ENCODE measurements at places on chromosomes 6 and 20. TPM values are rescaled to one million over a fixed set of nuclear protein-coding genes. Genes with fewer than 3 reads are reported as not detected.

GRCh38 chr6:55825402-55826051 is 49.9 kb downstream of the BMP5 start:
- DNase-seq, result peak; percentile 17

GRCh38 chr6:161338015-161338414 is 64.2 kb upstream of the AGPAT4 start:
- no peak for DNase-seq

- no peak for DNase-seq
These were observed 96.8 kb downstream of the ARMC2 start for GRCh38 chr6:108944707-108945680.

- DNase-seq, result no peak
These were observed 134.2 kb downstream of the MRPL14 start for GRCh38 chr6:43992783-43993644.

DNA sequence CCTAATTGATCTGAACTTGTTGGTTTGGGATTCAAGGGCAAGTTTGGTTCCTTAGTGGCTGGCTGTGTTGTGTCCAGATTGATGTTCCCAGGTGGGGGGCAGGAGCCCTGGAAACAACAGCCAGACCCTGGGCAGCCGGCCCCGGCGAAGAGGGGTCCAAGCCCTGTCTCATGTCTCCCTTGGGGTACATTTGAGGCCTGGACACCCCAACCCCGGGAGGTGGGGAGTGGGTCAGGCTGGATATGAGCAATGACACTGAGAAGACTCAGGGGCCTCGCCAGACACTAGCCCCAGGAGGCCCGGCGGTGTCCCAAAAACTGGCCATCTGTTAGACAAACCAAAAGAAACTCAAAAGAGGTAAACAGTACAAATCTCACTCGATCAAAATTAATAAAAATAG is 79.6 kb downstream of the YTHDF1 start:
- DNase-seq, result no peak

- DNase-seq, result peak; percentile 86
These were observed 26.7 kb downstream of the SERPINB9 start for GRCh38 chr6:2876210-2877056.

- DNase-seq, result no peak
These were observed 57.9 kb downstream of the ISM1 start for GRCh38 chr20:13278812-13279570.

DNA sequence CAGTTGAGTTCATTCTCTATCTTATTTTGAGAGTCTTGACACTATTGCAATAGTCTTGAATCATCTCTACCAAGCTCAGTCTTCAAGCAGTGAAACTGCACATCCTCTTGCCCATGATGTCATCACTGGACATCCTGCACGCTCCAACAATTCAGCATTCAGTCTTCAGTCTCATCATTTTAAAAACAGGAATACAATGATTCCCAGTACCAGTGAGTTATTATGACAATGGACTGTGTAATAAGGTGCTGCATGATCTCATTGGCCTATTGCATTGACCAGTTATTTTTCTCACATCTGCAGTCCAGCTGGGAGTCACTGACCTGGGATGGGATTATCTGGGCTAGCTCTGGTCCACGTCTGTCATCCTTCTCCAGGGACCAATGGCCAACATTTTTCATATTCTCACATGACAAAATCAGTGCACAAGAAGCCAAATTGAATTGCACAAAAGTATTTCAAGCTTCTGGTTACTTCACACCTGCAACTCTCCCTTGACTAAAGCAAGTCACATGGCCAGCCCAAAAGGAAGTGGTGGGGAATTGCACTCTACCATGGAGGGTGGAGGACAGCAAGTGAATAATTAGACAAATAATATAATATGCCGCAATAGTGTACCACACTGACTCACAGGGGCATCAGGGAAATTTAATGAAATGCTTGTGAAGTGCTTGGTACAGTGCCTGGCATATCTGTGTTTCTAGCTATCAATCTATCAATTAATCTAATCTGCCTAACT is 6.4 kb upstream of the CST2 start:
- DNase-seq, result no peak

- DNase-seq, result no peak
These were observed 70.8 kb upstream of the HEY2 start for GRCh38 chr6:125678601-125679000.

DNA sequence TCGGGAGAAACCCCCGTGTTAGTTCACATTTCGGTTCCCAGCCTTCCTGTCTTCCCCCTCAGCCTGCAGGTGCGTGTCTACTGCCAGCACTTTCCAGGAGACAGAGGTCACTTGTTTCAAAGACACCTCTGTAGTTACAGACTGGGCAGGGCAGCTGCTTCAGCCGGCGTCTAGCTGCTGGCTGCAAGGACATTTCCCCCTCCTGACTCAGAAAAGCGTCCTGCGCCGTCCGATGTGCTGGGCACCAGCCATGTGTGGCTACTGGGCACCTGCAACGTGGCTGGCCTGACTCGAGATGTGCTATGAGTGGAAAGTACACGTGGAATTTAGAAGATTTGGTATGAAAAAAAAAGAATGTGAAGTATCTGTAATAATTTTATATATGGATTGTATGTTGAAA is 37.6 kb downstream of the RRBP1 start:
- DNase-seq, result no peak

- no peak for DNase-seq
These were observed 34.2 kb downstream of the SLC23A2 start for GRCh38 chr20:4966826-4967751.

DNA sequence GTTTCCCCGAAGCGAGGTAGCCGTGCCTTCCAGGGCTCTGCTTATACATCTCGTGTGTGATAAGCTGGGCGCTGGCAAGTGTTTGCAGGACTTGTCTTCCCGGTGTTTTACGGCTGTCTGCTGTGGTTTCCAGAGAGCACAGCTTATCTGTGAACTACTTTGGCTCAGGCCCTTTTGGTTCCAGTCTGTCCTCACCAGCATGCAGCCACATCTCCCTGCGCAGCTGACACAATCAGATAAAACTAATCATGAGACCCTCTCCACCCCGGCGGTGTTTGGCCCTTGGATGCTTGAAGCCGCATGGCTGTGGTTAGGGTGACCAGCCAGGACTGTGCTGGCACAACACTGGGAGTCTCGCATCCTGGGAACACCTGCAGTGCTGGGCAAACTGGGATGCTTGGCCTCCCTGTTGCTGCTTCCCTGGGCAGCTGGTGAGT is 241.8 kb upstream of the FOXQ1 start:
- DNase-seq, result no peak

The MLN gene
- polyA plus RNA-seq, result not detected

The CALHM5 gene
- 0.12 TPM for polyA plus RNA-seq

The RIPOR2 gene
- not detected for polyA plus RNA-seq

The EYA2 gene
- polyA plus RNA-seq, result 4.5 TPM

The WFDC13 gene
- not detected for polyA plus RNA-seq
